ENCODE measurements at places on chromosomes 16 and 17.

DNA sequence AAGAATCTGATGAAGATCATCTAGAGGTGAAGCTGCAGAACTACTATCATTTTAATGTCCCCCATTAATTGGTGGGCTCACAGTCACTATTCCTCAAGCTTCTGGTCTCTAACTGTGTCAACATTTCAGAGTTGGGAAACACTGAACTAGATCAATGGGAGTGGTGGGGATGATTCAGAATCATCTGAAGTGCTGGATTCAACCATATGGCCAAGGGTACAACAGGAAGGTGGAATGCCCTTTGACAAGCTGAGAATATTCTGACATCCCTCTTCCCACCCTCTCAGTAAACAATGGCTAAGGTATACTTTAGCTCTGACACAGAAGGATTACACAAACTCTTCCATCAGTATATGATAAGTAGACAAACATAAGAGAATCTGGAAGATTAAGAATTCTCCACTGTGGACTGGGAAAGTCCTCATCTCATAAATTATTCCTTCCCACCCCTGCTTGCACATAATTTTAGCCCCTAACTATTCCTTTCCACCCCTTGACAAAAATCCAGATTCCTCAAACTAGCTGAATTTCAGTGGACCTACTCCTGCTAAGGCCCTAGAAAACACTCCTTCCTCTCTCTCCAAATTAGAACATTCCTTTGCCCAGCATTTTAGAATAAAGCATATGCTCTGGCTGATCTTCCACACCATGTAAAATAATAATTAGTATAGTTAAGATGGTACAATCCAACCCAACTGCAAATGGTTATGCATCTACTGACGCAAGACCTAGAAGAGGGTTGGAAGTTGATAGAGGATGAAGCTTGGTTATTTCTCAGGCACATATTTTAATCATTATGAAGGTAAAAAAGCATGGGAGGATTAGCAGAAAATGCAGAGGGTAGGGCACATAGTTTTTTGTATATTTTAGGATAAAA lies 16.3 kb upstream of the RFFL start:
- no peak for DNase-seq

- peak; percentile 51 for DNase-seq
Observed at GRCh38 chr16:48054881-48055601, 100.8 kb downstream of the ABCC12 start.

- DNase-seq, result no peak
Observed at GRCh38 chr16:23114131-23114904, 34.9 kb downstream of the USP31 start.

- DNase-seq, result no peak
Observed at GRCh38 chr16:56355221-56355620, 70.1 kb downstream of the AMFR start.

- no peak for DNase-seq
Observed at GRCh38 chr16:27052007-27052406, 14.7 kb upstream of the C16orf82 start.

DNA sequence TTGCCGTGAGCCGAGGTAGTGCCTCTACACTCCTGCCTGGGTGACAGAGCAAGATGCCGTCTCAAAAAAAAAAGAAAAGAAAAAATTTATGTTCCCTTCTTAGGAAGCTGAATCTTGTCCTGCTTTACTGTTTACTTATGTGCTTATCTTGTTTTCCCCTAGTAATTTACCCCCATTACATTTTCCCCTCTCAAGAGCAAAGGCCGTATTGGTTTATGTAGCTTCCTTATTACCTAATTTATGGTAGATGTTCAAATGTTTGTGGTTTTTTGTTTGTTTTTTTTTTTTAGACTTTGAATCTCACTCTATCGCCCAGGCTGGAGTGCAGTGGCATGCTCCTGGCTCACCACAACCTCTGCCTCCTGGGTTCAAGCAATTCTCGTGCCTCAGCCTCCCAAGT lies 10.3 kb upstream of the SLC52A1 start:
- no peak for DNase-seq

GRCh38 chr17:70752966-70753467 lies 583.7 kb downstream of the KCNJ2 start:
- no peak for DNase-seq

- DNase-seq, result no peak
Observed at GRCh38 chr17:72969293-72969906, 123.1 kb downstream of the SLC39A11 start.

GRCh38 chr17:30351735-30352134 lies 17.9 kb upstream of the TMIGD1 start:
- no peak for DNase-seq

GRCh38 chr16:68454920-68455435 lies 6.7 kb upstream of the SMPD3 start:
- no peak for DNase-seq

- no peak for DNase-seq
Observed at GRCh38 chr17:48711128-48711527, 11.2 kb downstream of the PRAC1 start.

DNA sequence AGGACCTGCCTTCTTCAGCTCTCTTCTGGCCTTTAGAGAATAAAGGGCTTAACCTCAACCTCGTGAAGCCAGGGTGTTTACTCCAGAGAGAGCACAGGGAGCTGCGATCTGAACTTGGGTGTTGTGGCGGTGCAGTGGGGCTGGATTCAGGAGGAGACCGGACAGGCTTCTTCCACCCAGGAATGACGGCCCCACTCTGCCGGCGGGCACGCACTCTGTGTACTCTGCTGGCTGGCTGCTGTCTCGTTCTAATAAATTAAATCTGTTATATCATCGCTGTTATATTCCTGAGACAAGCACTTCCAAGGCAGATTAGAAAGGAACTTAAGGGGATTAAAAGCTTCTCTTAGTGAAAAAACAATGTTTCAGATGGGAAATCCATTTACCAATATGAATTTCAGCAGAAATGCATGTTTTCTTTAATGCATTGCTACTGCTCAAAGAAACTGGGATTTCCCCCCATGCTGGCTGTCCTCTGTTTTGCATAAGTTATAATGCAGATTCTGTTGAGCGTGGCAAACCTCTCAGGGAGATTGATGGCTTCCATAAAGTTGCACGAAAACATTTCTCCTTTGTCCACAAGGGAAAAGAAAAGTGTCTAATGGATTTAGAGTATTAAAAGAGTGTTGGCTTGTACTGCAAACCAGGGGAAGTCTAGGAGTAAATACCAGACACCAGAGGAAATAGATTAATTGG lies 168.6 kb upstream of the IRX3 start:
- no peak for DNase-seq

GRCh38 chr17:56908001-56908542 lies 5.8 kb downstream of the TRIM25 start:
- peak; percentile 42 for DNase-seq

GRCh38 chr17:6005939-6006338 lies 64.2 kb upstream of the WSCD1 start:
- DNase-seq, result no peak

DNA sequence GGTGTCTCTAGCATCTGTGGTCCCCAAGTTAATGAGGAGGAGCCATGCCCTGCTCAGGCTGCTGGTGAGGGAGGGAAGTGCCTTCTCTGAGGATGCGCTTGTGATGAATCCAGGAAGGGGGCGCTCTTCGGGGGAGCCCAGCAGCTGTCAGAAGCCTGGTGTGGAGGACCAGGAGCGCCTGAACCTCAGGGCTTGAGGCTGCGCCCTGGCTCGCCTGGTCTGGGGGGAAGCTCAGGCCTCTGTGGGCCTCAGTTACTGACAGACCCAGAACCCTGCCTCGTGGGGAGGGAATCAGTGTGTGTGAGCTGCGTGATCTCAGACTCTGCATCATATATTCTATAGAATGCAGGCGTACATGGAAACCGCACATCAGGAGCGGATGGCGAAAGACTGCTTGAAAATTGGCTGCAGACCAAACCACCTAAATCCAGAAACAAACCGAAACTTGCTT lies 126.1 kb downstream of the SEC14L1 start:
- DNase-seq, result no peak

GRCh38 chr16:55077266-55077665 lies 146.6 kb downstream of the IRX5 start:
- DNase-seq, result no peak

DNA sequence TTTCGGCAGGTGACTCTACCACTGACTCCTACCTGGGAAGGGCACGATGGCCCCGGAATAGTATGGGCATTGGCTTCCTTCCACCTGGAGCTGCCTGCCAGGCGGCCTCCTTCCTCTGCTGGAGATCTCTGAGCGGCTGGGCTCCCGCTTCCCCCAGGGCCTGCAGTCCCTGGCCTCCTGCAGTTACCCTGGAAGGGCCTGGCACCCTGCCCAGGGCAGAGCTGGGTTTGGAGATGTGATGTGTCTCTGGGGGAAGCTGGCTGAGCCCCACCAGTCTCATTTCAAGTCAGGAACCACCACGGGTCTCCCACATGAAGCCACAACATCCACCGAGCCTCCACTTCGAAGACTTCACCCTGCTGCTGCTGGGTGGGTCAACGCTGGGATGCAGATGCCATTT lies 97.9 kb downstream of the IRF8 start:
- no peak for DNase-seq

GRCh38 chr17:6134721-6135120 lies 64.5 kb downstream of the WSCD1 start:
- DNase-seq, result no peak

DNA sequence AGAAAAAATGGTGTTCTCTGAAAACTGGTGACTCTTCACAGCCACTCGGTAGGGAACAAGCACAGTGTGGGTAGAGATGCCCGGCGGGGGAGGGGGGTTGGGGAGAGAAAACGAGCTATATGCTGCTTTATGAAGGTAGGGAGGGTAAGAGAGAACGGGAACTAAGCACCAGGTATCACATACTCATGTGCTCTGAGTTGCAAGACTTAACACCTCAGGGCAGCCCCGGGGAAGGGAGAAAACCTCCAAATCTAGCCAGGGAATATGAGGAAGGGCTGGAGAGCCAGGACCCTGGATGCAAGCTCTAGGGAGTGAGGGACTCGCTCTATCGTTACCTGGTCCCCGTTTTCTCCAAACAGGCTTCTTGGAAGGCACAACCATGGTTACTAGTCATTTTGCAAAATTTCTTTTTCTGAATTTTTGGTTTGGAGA lies 35.3 kb downstream of the HIC1 start:
- peak; percentile 47 for DNase-seq

- no peak for DNase-seq
Observed at GRCh38 chr17:8253801-8254200, 4.7 kb downstream of the PFAS start.

- no peak for DNase-seq
Observed at GRCh38 chr17:4475001-4475400, 23.7 kb upstream of the SPNS2 start.

DNA sequence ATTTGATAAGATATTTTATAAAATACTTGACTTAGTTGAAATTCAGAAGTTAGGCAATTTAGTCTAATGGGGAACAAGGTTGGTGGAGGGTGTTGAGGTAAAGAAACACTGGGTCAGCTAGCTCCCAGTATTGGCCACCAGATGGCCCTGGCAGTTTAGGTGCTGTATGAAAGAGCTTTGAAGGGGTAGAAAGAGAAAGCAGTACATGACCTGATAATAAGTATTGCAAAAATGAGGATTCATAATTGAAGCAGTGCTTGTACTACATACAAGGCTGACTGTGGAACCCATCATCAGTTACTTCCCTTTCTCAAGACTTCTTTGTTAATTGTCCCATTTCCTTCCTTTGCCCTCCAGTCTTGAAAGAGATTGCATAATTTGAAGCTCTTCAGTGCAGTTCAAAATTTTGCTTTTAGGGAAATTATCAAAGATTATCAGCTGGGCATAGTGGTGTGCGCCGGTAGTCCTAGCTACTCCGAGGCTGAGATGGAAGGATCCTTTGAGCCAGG lies 29.4 kb downstream of the TANC2 start:
- peak; percentile 26 for DNase-seq

- DNase-seq, result peak; percentile 82
Observed at GRCh38 chr16:89565506-89566372, 5.3 kb downstream of the RPL13 start.

DNA sequence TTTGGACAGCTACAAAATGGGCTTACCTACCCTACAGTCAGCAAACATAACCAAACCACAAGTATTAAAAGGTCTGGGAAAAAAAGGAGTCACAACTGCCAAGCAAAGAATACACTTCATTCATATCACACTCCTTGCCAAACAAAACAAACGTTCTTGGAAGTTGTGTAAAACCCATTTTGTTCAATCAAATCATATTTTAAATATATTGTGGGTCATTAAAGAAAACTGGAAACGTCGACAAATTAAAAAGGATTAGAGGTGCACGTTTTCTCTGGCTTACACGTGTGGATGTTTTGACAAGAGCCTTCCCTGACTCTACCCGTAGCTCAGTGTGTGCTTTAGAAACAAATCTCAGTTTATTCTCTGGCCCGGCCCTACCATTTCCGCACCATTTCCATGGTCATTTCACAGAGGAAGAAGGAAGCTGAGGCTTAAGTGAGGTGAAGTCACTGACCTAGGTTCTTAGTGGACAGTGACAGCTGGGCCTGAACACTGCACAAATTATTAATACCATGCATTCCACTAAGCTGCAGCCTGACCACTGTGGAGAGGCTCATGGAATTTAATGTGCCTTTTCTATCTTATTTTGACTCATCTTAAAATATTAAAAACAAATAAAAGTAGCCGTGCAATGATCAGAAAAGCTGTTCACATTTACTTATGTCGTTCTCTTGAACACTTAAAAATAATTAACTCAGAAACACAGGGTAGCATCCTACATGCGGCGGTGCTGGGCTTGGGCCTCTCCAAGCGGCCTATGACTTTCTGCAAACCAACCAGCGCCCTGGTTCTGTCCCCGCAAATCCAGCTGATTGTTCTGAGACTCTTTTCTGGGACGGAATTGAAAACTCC lies 968 bp downstream of the CEP112 start:
- DNase-seq, result peak; percentile 11

DNA sequence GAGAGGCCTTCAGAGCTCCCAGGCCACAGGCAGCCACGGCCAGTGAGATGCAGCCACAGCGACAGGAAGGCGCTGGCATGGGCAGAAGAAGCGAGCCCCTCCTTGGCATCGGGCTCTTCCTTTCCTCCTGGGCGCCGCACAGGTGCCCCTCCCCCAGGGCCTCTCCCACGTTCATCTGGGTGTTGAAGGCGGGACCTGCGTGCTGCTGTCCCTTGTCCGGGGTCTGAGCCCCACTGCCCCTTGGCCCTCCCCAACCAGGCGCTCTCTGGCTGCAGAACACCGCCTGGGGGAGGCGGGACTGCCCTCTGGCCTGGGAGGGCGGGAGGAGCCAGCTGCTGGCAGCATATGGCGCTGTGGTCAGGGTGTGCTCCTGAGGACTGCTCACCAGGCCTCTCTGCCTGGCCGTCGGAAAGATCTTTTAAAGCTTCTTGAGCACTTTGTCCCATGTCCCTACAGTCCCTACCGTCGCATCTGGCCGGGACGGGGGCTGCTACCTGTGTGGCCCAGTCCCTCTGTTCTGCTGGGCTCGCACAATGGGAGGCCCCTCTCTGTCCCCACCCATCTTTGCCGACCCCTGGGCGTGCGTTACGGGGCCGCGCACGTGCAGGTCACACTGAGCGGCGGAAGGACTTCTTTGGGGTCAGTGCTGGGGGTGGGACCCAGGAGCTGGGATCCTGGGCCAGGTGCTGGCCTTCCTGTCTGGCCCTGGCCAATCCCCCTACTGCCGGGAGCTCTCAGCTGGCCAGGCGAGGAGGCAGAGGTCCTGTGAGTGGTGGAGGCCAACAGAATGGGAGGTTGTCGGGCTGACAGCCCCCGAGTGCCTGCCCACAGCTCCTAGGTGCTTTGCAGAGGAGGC lies 1.7 kb downstream of the SLC25A10 start:
- no peak for DNase-seq

- DNase-seq, result no peak
Observed at GRCh38 chr16:2973093-2973492, 3.9 kb downstream of the PAQR4 start.

- no peak for DNase-seq
Observed at GRCh38 chr16:57610611-57611010, 17.8 kb upstream of the ADGRG1 start.

- peak; percentile 67 for DNase-seq
Observed at GRCh38 chr17:751269-752001, 629 bp downstream of the GEMIN4 start.

All from stimulated activated CD4-positive, alpha-beta T cell treated with anti-CD3 and anti-CD28 coated beads, Interleukin-15, amount 100 ng/mL, for 24 hours (primary cell).